NCI-H2107 (cell line): ENCODE measurements at places on chromosomes 3 and 15.

- no peak for DNase-seq
These were observed 47.1 kb downstream of the CMTM7 start for GRCh38 chr3:32438596-32439344.

DNA sequence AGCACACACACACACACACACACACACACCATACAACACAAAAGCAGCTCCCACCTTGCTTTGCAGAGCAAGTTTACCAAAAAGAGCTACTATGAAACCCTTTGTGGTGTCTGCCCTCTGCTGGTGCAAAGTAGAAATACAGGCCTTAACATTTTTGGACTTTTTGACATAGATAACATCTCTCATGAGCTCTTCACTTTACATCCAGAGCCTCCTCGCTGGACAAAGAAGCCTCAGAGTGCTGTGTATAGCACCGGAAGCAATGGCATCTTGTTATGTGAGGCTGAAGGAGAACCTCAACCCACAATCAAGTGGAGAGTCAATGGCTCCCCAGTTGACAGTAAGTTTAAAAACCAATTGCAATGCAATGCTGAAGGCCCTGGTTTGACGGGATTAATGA, 157.9 kb downstream of the CHL1 start:
- DNase-seq, result no peak

DNA sequence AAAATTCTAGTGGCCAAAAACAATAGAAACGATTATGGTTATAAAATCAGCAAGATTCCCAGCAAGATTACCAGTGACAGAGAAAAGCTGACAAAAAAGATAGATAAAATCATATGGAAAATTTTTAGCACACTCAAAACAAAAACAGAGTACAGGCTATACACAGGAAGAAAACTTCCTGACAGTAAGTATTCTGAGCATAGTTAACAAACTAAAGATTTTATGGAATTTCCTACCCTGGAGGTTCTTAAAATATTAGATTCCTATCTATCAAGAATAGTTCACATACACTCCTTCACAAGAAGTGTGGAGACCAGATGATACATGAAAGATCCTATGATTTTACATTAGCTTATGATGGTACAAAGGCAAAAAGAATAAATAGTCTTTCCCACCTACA, 50.8 kb downstream of the ZNF148 start:
- DNase-seq, result no peak

DNA sequence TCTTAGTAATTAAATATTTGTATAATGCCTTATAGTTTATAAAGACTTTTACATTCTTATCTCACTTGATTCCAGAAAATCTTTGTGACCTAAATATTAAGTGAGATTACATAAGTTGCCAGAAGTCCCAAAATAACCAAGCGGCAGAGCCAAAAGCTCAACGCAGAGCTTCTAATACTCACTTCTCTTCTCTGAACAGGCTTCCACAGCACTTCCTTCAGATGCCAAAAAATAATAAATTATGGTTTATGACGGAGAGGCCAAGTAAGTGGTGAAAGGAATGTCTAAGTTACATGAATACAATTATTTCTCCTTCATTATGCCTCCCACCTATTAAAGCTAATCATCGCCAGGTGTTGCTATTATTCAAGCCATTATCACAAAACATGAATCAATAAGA, 110.3 kb downstream of the GBE1 start:
- DNase-seq, result no peak

DNA sequence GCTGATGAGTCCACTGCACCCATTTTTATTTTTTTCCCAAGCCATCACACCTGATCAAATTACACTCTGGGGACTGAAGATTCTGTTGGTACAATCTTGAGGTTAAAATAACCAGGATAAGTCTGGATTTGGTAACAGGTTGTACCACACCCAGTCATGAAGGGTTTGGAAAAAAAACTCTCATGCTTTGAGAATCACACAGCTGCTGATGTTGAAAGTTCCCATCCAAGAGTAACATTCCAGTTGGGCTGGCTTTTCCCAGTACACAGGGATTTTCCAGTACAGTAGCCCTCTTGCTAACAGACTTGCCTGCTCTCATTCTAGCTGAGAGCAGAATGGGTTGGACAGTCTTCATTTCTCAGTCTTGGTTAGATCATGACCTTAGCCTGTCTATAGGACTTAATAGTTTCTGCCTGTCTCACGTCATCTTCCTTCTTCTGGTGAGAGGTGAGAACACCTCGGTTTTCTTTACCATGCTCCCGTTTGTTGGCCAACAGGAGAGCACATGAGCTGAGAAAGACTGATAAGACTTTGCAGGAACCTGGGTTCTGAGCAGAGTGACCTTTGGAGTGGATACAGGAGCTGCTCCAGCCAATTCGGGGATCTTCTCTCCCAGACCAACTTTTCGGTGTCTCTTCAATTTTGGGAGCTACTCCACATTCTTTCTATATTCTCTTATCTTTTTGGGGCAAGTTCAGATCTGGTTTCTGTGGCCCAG, 300.1 kb upstream of the LYSMD4 start:
- DNase-seq, result no peak

DNA sequence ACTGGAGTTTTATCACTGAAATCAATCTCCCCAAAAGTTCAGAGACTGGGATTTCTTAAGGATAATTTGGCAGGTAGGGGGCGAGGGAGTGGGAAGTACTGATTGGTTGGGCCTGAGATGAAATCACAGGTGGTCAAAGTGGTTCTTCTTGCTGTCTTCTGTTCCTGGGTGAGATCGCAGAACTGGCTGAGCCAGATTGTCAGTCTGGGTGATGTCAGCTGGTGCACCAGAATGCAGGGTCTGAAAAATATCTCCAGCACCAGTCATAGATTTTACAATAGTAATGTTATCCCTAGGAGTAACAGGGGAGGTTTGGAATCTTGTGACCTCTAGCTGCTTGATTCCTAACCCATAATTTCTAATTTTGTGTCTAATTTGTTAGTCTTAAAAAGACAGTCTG, 86.7 kb upstream of the SLC25A36 start:
- no peak for DNase-seq

DNA sequence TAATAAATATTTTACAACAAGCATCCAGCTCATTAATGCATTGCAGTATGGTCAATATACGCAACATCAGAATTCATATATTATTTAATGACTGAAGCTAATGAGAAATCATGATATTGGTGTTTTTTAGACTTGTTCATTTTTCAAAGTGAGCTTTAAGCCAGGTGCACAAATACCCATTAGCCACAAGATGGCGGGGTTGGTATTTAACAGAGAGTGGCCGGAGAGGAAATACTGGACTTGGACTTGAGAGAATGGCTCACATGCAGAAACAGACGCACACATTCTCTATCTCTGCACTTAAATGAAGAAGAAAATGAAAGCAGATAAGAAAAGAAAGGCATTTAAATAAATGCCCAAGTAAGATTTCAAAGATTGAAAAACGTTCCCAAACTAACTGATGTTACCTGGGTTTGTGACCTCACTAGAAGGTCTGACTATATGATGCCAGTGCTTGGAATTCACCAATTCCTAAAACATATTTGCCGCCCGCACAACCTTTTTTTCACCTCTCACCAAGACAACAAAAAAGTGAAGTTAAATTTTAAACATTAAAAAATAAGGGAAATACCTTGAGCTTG, 21.2 kb upstream of the CRBN start:
- no peak for DNase-seq

DNA sequence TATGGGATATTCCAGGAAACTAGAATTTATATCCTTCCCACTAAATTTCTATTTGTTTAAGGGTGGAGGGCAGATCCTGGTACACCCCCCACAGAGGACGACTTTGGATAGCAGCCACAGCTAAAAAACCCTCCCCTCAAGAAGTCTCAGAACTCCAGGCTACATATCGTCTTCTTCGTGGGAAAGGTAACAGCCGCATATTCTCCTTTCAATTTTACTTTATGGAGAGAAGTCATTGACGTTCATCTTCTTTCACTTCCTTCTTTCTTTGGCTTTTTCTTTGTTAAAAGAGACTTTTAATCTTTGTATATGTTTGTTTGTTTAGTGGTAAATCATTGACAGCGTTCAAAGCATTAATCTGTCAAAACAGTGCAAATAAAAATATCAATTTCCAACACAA, 36.3 kb downstream of the TRIP4 start:
- DNase-seq, result no peak

DNA sequence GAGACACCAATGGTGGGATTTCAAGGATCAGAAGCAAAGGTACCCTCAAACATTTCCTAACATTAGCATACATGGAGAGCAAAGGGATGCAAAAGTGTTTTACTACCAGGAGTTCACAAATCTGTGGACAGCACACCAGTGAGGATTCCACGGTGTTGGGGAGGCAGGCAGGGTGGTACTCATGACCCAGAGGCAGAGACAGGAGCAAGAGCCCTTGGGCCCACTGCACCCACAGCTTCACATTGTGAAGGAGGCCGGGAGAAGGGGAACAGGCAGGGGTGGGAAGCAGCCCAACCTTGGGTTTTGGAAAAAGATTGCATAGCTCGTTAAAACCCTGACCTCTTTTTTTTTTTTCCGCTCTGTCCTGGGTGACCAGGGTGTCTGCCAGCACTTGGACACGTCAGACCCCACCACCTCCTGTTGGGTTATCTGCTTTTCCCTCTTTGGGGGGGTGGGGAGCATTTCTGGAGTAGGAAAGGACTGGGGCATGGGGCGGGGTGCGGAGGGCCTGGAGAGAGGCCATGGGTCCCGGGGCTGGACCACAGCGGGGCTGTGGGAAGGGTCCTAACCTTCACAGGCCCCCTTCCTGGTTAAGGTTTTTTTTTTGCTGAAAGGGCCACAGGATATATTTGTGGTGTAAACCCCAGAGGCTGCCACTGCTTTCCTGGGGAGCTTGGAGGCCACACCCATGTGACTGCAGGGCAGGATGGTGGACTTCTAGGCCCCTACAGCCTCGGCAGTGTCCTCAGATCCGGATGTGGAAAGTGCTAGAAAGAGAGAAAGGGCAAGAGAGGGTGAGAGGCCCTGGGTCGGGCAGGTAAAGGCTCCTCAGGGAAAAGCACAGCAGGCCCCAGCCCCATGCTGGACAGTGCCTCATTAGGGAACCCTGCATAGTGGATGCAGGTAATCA, 12.5 kb downstream of the SH2D7 start:
- DNase-seq, result no peak

DNA sequence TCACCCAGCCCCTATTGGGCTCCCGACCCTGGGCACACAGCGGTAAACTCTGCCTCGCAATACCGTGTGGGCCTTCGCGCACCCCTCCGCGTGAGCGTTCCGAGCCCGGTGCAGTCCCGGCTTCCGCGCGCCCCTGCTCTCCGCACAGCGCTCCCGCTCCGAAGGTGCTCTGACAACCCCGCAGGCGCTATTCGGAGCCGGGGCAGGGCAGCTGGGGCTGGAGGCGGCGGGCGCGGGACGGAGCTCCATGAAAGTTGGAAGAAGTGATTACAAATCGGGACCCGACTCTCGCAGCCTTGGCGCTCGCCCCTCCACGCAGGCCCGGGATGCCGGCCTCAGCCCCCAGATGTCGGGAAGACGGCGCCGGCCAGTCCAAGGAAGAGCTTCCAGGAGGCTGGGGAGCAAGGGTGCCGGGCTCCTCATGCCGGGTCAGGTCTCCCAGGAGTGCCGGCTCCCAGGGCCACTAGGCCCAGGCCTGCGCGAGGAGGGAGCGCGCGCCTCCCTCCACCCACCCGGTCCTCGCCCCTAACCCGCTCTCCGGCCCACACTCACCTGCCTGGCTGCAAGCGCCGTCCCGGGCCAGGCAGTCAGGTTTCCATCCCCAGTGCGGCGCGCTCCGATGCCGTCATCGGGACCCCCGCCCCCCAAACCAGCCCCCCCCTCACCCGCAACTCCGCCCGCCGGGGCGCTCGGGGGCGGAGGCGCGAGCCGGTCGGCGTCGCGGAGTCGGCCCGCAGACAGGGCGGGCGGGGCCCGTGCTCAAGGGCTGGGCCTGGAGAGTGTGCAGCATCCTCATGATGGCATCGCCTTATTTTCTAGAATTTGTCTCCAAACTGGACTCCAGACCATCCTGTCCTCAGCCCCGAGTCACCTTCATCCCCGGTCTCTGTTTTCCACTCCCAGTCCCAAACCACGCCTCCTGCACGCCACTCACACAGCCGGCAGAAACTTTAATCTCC, at the start of gene KIF7:
Gene KIF7 (minus strand): TSS at position 621 of the 959 bp plus-strand sequence. CDS start 2,537 bp downstream, outside the sequence.
- DNase-seq, result no peak

GRCh38 chr15:95019907-95020306, 788.5 kb downstream of the MCTP2 start:
- DNase-seq, result no peak

DNA sequence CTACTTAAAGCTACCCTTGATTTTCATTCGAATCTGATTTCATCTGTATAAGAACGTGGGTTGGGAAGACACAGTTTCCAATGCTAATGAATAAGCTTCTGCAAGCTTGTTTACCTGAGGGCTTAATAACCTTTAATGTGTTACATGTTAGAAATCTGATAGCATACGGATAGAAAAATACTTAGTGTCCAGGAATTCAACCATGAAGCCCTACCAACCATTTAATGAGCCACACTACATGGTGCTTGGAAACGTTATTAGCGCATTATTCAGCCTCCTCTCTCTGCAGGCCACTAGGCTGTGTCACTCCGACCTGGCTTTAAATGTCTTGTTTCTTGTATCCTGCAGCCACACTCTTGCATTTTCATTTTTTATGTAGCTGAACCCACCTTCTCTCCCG, 1.6 kb downstream of the FAM81A start:
- DNase-seq, result no peak

DNA sequence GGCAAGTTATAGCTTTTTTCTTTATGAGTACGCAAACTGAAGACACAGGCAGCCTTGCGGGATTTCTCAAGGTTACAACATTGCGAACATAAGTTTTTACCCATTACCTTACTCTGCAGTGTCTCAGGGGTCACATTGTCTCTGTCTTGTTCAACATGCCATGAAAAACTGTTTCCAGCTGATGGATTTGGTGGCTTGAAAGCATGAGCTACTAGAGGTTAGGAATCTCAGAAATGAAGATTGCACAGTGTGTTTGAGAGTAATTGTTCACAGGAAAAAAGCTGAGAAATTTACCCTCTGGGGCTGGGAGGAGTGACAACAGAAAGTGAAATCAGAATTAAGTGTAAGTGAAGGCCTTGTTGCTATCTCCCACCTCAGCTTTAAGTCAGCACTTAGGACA, 568.6 kb downstream of the TAFA4 start:
- no peak for DNase-seq

DNA sequence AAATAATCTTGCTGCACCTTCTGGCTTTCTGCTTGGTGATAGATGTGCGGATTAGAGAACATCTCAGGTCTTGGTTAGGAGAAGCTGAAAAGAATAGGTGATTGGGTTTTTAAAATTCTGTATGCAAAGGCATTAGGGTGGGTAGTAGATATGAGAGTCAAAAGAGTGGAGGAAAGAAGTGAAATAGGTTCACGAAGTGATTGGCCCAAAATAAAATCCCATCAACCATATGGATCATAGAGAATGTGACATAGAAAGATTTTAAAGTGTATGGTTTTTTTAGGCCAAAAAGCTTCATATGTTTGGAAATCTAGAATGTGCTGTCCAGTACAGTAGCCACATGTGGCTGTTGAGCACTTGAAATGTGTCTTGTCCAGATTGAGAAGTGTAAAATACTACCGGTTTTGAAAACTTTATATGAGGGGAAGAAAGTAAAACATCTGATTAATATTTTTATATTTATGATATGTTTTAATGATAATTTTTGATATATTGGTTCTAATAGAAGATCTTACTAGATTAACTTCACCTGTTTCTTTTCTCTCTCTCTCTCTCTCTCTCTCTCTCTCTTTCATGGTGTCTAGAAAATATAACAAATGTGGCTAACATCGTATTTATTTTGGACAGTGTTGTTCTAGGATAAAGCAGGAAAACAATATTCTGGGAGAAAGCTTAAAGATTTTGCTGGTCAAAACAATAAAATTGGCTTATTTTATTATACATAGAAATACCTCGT, 2.9 kb downstream of the MBNL1 start:
- no peak for DNase-seq
